Cortex of kidney (tissue), 1 donor: ENCODE measurements at places on chromosomes 7 and 10.

GRCh38 chr10:60446851-60447250 is 57.2 kb upstream of the ANK3 start:
- no peak for DNase-seq

- DNase-seq, result no peak
Measured at GRCh38 chr10:115456812-115457211, 363.6 kb downstream of the ATRNL1 start.

DNA sequence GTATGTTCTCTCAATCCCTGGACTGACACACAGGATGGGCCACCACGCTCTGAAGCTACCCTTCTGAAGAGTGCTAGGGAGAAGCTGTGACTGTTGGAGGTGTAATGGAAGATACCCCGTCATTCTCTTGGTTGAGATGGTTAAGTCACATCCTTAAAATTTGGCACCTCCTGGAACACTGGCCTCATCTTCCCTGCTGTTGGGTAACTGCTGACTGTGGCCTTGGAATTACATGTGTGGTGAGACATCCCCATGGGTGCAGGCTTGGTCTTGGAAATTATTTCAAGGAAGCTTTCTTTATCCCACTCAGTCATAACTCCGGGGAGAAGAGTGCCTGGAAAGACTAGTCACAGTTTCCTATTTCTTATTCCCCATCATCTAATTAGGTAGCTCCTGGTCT is 62.0 kb downstream of the LRMDA start:
- DNase-seq, result no peak

DNA sequence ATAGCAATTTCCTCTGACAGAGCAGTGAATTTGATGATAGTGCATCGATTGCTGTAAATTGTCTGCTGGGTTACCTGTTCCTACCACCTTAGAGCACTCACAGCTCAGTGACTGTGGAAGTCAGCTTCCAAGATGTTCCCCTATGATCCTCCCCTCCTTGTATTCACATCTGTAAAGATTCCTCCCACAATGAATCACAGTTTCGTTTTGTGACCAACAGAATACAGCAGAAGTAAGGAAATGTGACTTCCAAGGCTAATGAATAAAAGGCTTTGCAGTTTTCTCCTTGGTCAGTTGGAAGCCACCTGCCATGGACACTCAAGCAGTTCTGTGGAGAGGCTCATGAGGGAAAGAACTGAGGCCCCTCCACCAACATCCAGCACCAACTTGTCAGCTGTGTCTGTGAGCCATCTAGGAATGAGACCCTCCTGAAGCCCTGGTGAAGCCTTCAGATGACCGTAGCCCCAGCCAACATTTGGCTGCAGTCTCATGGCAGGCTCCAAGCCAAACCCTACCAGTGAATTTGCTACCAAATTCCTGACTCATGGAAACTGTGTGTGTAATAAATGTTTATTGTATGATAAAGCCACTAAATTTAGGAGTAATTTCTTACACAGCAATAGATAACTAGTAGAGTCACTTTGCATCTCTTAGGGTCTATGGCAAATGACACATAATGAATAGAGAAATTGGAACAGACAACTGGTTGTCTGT is 309.5 kb upstream of the NPVF start:
- no peak for DNase-seq

DNA sequence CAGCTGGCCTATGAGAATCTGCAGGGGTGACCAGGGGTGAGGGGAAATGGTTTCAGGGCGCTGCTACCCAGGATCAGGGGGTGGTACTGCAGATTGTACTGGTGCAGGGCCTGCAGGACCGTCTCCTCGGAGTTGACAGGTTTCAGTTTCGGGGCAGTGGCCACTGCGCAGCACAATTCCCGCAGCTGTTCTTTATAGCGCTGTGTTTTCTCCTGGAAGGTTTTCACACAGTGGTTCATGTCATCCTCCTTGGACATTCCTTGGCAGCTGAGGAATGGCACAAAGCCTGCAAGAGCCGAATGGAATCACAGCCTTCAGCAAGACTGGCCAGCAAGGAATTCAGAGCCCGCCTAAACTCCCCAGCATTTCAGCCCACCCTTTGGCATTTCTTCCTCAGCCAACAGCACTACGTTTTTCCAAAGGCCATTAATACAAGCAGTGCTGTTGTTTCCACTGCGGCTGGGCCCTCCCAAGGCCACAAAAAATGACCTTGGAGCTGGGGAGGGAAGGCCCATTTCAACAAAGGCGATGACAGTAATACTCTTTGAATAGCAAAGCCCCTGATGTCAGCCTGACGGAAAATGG is 44.9 kb downstream of the PNLIPRP2 start:
- DNase-seq, result no peak

- no peak for DNase-seq
Measured at GRCh38 chr10:282294-283139, 147.3 kb downstream of the ZMYND11 start.

DNA sequence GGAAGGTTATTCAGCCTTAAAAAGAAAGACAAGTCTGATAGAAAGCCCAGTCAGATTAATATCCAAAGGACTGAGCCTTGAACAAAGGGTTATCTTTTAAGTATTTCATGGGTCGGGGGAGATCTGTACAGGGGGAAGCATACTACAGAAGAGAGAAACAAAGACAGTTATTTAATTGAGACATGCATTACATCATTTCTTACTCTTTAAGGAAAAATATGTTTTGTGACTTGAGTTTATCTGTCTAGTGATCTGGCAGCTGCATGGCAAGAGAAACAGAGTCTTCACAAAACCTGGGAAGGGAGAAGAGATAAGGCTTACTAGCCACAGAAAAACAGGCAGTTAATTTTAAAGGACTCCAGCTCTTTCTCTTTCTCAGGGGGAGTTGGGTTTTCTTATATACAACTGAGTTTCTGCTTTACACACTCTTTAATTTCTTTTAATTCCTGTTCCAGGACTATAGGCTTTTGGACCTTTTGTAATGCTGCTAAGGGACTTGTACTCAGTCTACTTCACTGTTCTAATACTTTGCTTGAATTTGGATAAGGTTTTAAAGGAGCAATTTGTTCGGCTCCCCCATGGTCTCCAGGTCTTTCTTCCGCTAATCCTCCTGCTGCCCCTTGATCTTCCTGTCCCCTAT is 20.9 kb upstream of the CYP3A43 start:
- DNase-seq, result no peak

GRCh38 chr10:121984463-121984862 is 4.5 kb upstream of the TACC2 start:
- DNase-seq, result no peak

- DNase-seq, result no peak
Measured at GRCh38 chr10:1972406-1972805, 235.1 kb upstream of the ADARB2 start.

DNA sequence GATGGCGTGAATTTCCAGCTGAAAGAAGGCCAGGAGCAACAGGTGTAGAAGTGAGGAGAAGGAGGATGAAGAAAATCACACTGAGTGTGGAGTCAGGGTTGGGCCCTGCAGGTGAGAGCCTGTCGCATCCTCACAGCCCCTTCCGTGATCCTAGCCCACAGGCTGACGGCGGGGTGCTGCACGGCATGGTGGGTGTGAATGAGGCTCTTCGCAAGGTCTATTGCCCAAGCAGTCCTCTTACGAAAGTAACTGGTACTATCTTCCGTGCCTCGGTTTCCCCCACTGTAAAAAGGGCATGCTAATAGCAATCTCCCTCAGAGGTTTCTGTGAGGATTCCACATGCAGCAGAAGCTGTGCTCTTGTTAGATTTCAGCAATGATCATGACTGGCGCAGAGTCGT is 129.9 kb upstream of the TNS3 start:
- DNase-seq, result no peak

DNA sequence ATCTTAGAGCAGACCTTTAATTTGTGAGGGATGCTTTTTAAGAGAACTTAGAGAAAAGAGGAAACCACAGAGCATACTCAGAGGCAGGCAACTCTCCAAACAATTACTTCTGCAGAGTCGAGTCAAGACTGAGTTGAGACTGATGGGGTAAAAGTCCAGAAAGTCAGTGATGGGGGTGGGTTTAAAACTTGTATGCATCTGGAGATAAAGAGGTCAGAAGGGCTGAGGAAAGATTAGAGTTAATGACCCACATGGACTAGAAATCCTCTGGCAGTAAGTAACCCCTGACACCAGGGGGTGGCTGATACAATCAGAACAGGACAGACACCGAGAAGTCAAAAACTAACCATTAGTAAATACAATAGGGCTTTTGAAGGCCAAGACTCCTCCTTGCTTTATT is 42.4 kb upstream of the SEPTIN7 start:
- DNase-seq, result no peak

- no peak for DNase-seq
Measured at GRCh38 chr10:130617985-130618384, 481.8 kb downstream of the GLRX3 start.

GRCh38 chr7:79820387-79820786 is 314.2 kb upstream of the GNAI1 start:
- DNase-seq, result no peak

- no peak for DNase-seq
Measured at GRCh38 chr7:57328963-57329362, 121.0 kb upstream of the ZNF716 start.

DNA sequence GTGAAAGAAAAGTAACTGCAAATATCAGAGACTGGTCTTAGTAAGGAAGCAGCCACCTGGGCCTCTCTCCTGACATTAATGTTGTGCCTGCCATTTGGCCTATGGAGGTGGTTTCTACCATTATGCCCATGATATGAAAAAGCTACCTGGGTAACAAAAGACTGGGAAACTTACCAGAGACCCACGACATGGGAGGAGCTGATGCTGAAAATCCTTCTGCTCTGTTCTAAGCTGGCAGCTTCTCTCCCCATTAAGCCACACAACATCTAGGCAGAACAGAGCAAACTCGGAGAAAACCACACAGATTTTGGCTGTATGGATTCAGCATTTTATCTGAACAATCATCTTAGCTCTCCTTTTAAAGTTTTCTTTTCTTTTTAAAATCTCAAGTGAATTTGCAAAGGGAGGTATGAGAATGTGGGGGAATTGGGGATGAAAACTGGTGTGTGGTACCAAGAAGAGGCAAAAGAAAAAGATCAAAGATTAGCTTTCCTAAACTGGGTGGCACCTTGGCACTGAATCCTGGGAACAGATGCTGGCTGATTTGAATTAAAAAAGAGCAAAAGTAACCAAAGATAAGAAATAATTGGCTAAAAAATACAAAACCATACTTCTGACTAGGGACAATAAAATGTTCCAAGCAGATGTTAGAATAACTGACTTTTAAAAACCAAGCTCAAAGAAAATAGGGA is 128.6 kb upstream of the ANKRD1 start:
- no peak for DNase-seq

DNA sequence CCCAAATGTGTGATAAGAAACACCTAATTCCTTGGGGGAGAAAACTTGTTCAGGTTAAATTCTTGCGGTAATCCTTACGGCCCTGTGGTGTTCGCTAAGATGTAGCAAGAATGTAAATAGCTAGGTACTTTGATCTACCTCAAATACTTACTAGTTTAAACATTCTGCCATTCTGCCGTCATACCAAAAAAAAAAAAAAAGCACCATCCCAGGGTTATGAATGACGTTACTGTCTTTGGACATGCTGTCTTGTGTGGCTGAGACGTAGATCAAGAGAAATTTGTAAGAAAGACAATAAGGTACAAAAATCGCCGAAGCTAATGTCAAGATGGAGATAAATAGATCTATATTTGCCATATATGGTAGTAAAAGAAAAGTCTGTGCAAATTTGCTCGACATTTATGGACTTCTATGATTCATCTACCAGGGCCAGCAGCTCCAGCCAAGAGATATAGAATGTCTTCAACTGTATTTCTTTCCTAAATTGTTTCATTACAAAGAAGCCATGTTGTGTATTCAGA is 195.6 kb downstream of the CUX1 start:
- no peak for DNase-seq

- DNase-seq, result no peak
Measured at GRCh38 chr7:16028103-16028502, 341.6 kb upstream of the MEOX2 start.

DNA sequence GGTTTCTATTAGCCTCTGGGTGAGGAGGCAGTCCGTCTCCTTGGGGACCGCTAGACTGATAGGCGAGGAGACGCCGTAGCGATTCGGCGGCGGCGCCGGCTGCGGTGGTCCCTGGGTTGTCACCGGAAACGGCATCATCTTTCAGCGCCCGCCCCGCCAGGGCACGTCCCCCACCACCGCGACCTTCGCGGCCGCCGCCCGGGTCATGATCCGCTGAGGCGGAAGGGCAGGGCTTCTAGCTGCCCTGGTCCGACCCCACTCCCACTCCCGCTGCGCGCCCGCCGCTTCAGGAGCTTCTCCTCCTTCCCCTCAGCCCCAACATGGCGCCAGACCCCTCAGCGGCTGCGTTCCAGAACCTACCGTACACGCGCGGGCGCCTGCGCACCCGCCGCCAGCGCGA is at the start of gene PAPOLB:
PAPOLB (minus strand) TSS at position 358 of the 400 bp plus-strand sequence; CDS start at position 138, 220 bp downstream.
- DNase-seq, result no peak

DNA sequence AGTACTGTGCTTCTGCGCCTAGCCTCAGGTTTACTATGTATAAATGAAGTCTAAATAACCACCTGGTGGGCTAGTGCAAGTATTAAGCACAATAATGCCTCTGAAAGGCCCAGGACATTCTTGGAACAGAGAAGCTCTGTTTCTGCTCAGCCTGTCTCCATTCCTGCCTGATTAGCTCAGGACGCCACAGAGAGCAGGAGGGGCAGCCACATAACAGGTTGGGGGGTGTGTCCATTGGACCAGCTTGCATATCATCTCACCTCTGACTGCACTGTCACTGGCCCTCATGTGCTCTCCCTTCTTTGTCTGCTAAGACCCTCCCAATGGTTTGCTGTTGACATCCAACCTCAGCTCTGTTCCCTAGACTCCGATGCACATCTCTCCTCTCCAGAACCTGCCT is 52.8 kb upstream of the IKZF1 start:
- DNase-seq, result no peak

GRCh38 chr10:15321431-15322341 is 49.4 kb downstream of the FAM171A1 start:
- no peak for DNase-seq

GRCh38 chr7:154996756-154997155 is 6.2 kb downstream of the PAXIP1 start:
- DNase-seq, result no peak

GRCh38 chr7:103951311-103951710 is 38.1 kb downstream of the RELN start:
- no peak for DNase-seq

DNA sequence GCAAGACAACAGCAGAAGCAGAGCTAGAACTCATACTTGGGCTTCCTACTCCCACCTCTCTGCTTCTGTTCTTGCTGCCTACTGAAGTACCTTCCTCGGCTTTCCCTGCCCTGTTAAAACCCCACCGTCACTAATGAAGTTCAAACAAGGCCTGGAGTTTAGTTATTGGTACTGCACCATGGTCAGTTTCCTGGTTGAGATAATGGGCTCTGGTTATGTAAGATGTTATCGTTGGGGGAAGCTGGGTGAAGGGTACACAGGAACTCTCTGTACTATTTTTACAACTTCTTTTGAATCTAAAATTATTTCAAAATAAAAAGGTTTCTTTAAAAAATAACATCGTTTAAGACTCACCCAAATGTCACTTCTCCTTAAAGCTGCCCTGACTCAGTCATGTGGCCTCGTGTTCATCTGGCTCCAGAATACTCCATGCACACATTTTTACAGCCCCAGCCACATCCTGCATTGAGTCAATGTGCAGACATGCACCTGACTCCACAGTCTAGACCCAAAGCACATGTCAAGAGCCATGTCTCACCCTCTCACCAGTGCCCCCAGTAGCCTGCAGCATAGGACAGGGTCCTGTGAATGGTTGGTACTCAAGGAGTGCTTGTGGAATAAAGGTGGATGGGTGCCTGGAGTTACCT is 36.9 kb upstream of the AQP1 start:
- no peak for DNase-seq

- DNase-seq, result no peak
Measured at GRCh38 chr10:71177651-71178199, 34.6 kb upstream of the UNC5B start.

- DNase-seq, result no peak
Measured at GRCh38 chr10:929960-930624, 1.4 kb downstream of the LARP4B start.

- DNase-seq, result no peak
Measured at GRCh38 chr10:4926400-4926799, 36.8 kb upstream of the AKR1C1 start.
